ENCODE measurements at places on chromosomes 7 and 10.

- no peak for DNase-seq
Observed at GRCh38 chr10:129958148-129958628, 5.9 kb downstream of the EBF3 start.

DNA sequence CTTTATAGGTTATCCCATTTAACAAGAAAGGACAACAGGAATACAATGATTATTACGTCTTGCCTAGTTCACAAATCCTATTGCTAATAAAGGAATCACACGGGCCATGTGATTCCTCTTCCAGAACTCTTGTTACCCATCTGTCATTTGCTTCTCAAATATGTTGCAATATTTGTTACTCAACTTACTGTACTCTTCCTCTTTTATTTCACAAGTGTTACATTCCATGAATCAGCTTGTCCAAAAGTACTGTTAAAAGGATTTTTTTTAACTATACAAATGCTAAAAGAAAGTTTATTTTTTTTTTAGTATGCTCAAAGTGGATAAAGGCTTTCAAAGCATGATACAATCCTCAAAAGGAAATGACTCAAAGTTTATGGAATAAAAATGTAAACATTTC lies 3.9 kb upstream of the CD36 start:
- DNase-seq, result no peak

GRCh38 chr10:133438711-133439273 lies 14.4 kb upstream of the SPRN start:
- DNase-seq, result no peak

- DNase-seq, result no peak
Observed at GRCh38 chr7:11779864-11780674, 51.9 kb downstream of the THSD7A start.

- no peak for DNase-seq
Observed at GRCh38 chr10:96125142-96125515, 5.0 kb upstream of the ZNF518A start.

DNA sequence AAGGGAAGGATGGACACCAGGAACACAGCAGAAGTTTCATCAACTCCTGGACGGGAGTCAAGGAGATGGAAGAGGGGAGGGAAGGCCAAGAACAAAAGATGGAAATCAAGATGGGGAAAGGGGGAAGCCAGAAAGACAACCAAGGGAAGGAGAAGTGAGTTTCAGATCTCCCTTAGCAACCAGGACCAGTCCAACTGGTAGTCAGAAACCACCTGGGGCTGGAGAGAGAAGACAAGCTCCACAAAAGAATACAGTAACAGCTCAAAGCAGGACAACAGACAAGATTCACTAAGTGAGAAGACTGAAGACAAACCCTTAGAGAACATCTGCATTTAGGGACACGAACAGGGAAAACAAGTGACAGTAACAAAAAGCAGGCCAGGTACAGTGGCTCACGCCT lies 30.6 kb downstream of the CDCA7L start:
- no peak for DNase-seq

GRCh38 chr7:51054231-51054630 lies 262.4 kb downstream of the COBL start:
- no peak for DNase-seq

DNA sequence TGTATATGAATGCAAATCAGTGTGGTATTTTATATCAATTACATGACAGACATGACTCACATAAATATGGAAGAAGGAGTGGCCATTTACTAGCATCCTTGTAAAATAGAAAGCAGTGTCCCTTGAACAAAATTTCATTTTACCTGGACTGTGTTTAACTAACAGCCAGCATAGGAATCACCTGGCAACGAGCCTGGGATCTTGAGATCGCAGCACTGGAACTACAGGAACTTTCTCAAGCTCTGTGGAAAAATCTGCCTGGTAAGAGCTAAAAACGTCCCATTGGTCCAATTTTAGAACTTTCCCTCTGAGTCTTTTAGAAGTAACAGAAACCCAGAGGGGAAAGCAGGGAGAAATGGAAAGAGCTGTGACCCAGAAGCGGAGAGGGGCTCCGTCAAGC lies 68.9 kb upstream of the AMPH start:
- no peak for DNase-seq

- DNase-seq, result no peak
Observed at GRCh38 chr7:16648551-16648950, 2.6 kb downstream of the BZW2 start.

GRCh38 chr10:119919271-119919670 lies 26.7 kb downstream of the SEC23IP start:
- no peak for DNase-seq

- no peak for DNase-seq
Observed at GRCh38 chr10:3353235-3353634, 180.7 kb upstream of the PITRM1 start.

GRCh38 chr10:35916791-35917190 lies 274.7 kb upstream of the FZD8 start:
- no peak for DNase-seq

GRCh38 chr10:52949899-52950298 lies 177.3 kb upstream of the MBL2 start:
- no peak for DNase-seq

GRCh38 chr10:111472445-111472844 lies 395.6 kb downstream of the ADRA2A start:
- DNase-seq, result no peak

DNA sequence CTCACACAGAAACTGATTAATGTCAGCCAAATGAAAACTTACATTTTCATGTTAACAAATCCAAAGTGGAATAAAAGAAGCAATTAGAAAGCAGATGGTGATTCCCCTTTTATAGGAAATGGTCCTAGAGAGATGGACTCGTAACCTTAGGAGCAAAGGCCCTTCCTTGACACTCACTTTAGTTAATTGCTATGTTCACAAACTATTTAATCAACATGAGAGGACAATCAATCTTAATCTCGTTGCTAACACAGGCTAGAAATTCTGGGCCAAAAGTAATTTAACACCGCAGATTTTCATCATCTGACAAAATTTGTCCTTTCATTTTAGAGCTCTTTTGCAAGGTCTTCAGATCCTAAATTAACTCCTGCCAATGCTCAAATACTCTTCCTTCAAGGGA lies 64.0 kb upstream of the DNAJB12 start:
- no peak for DNase-seq

GRCh38 chr10:1938317-1938716 lies 201.0 kb upstream of the ADARB2 start:
- DNase-seq, result no peak

DNA sequence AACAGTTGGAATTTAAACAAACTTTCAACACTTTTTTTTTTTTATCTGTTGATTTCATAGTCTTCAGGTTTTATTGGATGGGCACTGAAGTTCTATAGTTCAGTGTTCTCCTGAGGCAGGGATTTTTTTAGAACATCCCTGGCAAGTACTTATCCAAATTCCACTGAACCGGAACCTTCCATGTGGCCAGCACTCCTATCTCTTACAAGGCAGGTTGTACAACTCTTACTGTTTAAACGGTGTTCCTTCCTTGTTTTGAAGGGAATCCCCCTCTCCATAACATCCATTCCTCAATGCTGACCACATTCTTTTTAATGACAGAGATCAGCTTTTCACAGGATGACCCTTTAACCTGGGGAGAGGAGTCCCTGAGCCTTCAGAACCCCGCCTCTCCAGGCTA lies 238.9 kb upstream of the CTBP2 start:
- DNase-seq, result no peak

DNA sequence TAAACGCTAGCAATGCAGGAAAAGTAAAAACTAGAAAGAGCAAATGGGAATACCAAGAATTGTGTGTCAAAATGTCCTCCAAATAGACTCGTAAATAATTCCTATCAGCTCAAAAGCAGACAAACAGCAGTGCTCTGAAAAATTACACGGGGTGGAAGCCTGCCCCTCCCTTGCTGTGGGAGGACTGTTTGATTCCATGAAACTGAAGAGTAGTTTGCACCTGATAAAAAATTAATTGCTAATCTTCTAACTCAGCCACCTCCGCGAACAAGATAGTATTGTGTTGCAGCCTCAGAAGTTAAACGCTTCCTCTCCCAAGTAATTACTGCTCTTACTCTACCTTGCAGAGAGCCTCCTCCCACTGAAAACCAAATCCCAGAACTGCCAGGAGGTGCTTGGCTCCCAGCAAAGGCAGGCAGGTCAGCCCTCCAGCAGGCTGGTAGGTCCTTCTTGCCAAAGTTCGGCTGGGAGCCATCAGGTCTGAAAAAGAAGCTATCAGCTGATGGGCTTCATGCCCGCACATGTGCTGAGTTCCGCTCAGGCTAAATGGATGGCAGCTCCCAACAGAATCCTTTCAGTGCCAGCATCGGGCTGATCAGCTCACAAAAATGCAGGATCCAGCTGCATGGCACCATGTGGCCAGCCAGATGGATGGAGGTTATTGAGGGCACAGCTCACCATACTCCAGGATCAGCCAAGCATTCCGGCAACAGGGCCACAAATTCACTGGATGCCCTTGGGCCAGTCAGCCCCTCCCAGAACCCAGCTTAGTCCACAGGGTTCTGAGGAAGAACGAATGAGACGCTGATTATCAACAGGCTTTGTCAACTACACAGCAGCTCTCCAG lies 37.1 kb downstream of the MAD1L1 start:
- no peak for DNase-seq

GRCh38 chr10:69573056-69573806 lies at the start of gene NEUROG3:
TSS of gene NEUROG3 (minus strand) at chr10:69573422. CDS start at chr10:69573043, 379 bp downstream.
- DNase-seq, result no peak

DNA sequence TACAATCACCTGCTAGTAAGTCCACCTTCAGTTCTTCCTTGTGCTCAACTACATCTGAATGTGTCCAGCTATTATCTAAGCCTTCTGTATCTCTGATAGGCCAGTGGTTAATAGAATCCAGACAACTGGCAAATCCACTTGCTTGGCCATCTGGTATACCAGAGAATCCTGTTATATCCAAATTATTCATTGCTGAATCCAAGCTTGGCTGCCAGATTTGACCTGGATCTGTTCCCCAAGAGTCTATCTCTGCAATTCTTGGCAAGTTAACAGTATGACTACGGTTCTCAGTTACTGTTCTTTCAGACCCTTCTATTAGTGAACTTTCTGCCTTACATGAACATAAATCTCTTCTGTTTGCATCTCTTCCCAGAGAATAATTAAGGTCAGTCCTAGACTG lies 154.6 kb upstream of the TARP start:
- DNase-seq, result no peak

GRCh38 chr7:155256761-155257481 lies 40.8 kb upstream of the INSIG1 start:
- no peak for DNase-seq

DNA sequence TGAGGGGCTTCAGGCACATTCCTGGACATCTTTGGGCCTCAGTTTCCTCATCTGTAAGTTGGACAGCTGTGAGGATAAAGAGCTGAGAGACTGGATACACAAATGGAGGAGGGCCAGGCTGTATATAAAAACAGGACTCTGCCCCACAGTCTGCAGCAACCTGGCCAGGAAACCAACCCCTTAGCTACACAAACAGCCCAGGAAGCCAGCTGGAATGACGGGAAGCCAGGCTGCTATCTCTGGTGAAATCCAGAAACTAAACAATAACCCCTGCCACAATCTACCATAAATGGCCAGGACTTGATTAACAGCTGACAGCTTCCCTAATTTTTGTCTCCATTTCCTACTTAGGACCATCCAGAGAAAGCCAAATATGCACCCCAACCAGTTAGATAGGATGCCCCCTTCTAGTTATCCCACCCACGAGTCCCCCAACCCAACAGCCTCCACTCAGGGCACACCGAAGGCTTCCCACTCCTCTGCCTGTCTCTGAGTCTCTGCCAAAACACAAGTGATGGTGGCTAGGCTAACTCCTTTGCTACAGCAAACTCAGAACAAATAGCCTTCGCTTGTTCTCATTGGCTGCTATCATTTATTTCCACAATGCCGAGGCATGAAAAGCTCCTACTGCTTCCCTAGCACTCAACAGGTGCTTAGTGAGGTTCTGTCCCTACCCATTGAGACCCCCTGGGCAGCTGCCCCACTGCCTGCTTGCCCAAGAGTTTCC lies 110.0 kb upstream of the TCF7L2 start:
- no peak for DNase-seq

GRCh38 chr7:30980194-30980593 lies 16.4 kb downstream of the GHRHR start:
- DNase-seq, result no peak

DNA sequence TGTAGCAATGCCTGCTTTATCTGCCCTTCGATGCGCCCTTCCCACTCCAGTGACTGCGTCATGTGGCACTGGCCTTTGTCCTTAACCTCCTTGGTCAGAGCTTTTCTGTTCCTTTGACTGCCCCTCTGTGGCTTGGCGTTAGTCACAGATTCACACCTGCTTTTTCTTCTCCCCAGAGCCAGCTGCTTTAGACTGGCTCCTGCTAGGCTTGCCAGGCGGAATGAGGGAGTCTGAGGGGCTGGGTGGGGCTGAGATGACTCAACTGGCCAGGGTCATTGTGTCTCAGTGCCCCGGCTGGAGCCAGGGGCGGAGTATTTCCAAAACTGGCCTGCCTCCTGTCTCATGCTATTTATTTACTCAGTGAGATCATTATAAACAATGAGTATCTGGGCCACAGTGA lies 194.1 kb downstream of the EMX2 start:
- no peak for DNase-seq

GRCh38 chr10:70292004-70292403 lies 8.2 kb upstream of the NPFFR1 start:
- DNase-seq, result no peak

DNA sequence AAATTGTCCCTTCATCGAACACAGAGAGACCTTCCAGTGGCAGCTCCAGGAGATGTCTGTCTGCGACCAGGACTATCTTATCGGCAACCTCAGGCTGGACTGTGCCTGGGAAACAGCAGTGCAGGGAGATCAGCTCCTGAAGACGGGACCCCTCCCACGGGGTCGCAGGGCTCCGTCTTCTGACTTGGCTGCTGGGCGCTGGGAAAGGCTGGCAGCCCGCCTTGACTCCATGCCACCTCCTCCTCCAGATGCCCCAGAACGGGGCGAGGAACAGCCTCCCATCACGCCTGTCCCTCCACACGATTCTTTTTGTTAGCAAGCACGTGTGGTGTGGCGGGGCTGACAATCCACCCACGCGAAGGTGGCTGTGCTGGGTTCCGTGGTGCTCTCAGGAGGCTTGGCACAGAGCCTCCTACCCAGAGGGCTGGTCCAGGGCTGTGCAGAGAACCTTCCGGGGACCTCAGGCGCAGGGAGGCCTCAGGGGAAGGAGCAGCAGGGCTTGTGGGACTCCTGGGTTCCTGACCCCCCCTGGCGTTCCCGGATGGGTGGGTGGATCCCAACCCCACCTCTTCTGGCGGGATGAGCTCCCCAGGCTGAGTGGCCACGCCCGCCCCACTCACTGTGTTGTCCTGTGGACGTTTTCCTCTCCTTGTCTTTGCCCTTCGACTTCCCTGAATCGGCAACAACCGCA lies 47.6 kb upstream of the NKX6-2 start:
- DNase-seq, result no peak
